ENCODE measurements at places on chromosomes 12 and 14.

GRCh38 chr14:29927376-29928116, at the start of gene PRKD1:
PRKD1 (minus strand) TSS chr14:29927847.
- DNase-seq, result peak; percentile 69

DNA sequence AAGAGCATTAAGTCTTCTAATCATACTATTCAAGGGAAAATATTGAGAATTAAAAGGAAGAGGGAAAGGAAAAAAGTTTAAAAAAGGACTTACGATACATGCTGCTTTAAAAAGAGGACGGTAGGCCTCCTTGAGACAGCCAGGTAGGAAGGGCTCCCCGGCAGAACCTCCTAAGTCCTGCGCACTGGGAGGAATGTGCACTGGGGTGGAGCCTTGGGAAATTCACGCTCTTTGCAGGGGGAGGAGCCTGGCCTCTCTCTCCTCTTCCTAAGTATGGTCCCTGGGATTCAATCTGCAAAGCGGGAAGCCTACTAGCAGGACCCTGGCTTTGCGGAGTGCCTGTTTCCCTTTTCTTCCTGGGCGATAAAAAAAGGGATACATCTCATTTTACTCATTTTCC, 553.0 kb downstream of the RPS29 start:
- no peak for DNase-seq

DNA sequence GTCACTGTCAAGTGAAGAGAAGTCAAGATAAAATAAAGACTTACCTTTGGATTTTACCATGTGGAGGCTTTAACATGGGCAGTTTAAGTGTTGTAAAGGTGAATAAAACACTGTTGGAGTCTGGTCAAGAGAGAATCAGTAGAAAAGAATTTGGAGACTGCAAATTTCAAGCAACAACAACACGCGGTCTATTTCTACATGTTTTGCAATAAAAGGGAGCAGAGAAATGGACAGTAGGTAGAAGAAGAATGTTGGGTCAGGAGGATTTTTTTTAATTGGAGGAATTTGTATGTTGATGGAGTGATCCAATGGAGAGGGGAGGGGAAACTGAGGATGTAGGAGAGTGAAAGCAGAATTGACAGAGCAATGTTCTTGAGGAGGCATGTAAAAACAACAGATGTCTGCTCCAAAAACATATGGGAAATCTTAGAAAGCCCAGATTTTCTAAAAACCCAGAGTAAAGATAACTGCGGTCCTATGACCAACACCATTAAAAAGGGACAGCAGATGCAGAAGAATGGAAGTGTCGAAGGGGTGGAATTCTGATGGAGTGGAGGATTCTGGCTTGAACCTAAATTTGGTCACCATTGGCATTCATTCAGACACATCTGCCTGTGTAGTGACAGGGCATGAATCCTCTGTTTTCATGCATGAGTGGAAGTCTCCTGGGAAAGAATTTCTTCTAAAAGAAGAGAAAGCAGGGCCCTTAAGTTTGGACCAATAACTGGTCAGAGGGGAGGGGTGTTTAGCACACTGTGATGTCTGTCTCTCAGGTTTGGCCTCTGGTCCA, 68.0 kb upstream of the OSBPL8 start:
- DNase-seq, result no peak

DNA sequence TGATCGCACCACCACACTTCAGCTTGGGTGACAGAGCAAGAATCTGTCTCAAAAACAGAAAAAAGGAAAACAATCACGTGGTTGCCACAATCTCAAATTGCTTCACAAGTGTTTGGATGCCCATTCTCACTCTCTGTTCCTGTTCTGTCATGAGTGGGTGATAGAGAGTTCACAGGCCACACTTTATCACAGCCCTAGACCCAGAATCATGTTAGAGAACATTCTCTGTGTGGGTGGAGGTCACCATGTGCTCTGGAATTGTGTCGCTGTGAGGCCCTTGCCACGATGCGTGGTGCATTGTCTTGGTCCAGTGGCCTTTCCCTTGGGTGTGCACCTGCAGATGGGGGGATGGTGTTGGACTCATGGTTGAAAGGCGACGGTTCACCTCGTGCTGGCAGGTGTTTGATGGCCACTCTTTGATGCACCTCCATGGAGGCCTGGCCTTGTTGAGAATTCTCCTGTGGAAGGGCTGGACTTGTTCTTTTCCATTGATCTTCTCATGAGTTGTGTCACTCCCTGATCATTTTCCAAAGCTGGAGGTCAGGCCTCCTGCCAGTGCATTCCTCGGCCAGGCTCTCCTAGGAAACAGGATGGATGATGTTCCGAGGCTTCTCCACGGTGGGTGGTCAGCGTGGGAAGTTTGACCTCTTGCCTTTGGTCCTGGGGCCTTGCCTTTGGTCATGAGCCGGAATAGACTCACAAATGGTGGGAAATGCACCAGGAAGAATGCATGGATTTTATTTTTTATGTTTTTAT, 91.9 kb downstream of the SLC24A4 start:
- no peak for DNase-seq

- DNase-seq, result no peak
Measured at GRCh38 chr12:73390261-73390660, 1118.1 kb downstream of the TRHDE start.
